ENCODE measurements at places on chromosomes 12 and 14.
A peak's percentile ranks its signal among the peaks of the same experiment; 100 is the strongest.

- DNase-seq: no peak
Observed at GRCh38 chr12:2939191-2939590, 20.0 kb upstream of the TEAD4 start.

DNA sequence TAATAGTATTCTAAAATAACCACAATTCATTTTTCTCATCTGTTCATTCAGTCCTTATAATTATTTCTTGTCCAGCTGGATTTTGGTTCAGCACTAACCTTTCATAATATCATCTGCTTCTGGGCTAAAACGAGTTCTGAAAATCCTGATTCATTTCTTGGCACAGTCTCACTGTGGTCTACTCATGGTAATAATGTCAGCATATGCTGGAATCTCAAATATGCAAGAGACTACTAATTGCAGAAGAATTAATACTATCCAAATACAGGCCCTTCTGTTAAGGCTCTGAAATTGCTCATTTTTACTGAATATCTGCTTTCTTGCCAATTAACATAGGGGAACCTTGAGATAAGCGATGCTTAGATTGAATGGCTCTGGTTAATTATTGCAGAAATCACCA is 597.1 kb downstream of the RPL10L start:
- DNase-seq: no peak

- peak; percentile 2 for DNase-seq
Observed at GRCh38 chr14:36580856-36581831, 1.3 kb downstream of the NKX2-8 start.

DNA sequence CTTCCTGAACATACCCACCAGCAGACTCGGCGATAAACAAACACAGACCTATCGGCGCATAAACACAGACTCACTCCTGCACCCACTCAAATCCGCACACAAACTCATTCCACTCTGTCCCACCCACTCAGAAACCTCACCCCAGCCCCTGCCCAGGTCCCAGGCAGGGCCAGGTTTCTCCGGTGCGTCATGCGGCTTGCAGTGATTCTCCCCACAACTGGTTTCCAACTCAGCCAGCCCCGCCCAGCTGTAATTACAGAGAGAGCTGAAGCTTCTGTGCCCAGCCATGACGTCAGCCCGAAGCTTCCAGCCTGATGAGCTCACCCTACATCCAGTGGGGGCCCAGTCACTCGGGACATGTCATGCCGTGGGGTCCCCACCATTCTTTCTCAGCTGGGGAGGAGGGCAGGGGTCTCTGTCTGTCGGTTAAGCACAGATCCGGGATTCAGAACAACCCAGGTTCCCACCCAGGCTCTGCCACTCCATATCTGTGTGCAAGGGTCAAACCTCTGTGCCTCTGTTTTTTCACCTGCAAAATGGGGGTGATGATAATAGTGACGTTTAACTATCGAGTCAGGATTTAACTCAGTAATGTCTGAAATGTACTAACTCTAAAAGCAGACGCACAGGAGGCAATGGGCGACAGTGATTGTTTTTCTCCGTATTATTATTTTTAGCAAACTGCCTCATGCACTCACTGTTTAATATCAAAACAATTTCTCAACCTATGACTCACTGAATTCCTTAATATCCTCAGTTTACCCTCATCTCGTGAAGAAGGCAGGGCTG is 2.3 kb upstream of the HSPB8 start:
- no peak for DNase-seq

- no peak for DNase-seq
Observed at GRCh38 chr12:12327802-12328201, 22.2 kb downstream of the MANSC1 start.
